Stimulated activated CD4-positive, alpha-beta T cell treated with anti-CD3 and anti-CD28 coated beads, Interleukin-12 subunit alpha, Interleukin-12 subunit beta, amount 100 ng/mL, for 48 hours (primary cell): ENCODE measurements at places on chromosomes 2 and 18.

DNA sequence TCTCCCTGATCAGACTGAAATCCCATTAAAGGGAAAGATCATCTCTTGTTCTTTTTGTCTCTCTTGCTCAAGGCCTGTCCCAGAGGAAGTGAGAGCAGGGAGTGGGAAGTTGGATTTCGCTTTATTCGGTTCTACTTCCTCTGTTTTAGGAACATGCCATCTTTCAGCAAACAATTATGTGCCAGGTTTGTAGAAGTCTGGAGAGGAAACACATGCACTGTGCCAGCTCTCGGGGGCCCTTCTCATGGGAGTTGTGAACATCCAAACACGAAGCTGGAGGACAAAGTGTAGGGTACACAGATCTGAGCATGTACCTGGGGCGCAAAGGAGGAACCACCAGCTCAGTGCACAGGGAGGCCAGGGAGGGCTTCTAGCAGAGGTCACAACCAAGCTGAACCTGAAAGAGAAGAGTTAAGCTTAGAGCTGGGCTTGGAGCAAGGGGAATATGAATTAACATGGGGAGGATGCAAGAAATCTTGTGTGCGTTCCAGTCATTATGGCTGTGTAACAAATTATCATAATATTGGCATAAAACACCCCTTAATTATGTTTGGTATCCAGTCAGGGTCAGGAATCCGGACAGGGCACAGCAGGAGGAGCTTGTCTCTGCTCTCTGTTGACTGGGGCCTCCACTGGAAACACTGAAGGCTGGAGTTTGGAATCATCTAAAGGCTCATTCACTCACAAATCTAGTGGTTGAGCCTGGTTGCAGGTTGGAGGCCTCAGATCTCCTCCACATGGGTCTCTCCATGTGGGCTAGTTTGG is 128.6 kb downstream of the ZFP36L2 start:
- DNase-seq, result no peak

- DNase-seq, result no peak
Observed at GRCh38 chr2:138029276-138029675, 65.0 kb downstream of the HNMT start.

GRCh38 chr2:65554765-65555591 is 122.6 kb upstream of the SPRED2 start:
- DNase-seq, result no peak

DNA sequence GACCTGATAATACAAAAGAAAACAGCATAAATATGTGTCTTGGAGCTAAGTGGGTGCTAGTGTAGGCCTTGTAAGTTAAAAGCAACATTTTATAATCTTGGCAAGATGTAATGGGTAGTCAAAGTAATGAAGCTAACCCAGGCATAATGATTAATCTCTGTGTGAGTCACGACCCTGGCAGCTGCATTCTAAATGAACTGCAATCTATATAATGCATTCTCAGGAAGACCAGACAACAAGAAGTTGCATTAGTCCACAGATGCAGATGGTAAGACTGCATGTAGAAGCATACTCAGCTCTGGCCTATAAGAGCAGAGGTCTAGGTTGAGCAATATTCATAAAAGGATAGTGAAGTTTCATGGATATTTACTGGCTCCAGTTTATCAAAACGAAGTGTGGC is 85.6 kb upstream of the ETAA1 start:
- DNase-seq, result no peak

DNA sequence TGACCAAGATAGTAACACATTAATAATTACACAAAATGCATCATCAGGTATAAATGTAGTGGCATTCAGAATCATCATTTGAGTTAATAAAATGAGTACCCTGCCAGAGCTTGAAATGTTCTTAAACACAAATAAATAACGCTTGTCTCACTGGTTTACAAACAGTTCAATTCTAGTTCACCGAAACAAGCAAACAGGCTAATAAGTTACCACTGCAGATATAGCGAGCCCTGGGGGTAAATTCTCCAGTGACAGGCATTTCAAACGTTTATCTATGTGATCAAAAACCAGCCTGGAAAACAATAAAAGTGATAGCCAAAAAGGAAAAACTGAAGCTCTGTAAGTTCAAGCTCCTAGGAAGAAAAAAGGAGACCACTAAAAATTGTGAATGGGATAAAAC is 152.6 kb downstream of the THADA start:
- no peak for DNase-seq

DNA sequence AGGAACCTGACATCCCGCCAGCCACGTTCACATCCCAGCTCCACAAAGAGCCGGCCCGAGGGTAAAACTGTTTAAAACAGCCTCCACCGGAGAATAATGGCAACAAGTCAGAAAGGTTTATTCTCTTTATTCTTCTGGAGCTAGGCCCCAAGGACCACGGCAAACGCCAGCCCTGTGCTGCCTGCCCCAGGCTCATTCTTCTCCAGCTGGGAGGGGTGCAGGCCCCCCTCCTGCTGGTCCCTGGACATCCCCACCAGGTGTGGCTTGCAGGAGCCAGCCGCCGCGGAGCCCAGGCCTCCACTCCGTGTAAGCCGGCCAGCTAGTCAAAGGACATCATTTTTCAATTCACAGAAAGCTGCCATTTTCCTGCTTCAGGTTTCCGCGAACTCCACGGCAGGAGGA is 65.8 kb upstream of the SALL3 start:
- DNase-seq, result no peak

- no peak for DNase-seq
Observed at GRCh38 chr2:65782996-65783650, 350.7 kb upstream of the SPRED2 start.

DNA sequence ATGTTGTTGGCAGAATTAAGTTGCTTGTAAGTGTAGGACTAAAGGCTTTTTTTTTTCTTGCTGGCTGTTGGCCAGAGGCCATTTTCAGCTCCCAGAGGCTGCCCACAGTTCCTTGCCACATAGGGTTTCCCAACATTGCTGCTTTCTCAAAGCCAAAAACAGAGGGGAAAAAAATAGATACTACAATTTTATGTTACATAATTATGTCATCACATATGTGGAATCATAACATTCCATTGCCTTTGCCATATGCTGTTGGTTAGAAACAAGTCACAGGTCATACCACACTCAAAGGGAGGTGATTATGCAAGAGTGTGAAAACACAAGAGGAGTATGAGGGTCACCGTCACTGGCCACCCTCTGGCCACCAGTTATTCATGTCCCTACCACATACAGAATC is 154.5 kb downstream of the RTN4 start:
- no peak for DNase-seq

DNA sequence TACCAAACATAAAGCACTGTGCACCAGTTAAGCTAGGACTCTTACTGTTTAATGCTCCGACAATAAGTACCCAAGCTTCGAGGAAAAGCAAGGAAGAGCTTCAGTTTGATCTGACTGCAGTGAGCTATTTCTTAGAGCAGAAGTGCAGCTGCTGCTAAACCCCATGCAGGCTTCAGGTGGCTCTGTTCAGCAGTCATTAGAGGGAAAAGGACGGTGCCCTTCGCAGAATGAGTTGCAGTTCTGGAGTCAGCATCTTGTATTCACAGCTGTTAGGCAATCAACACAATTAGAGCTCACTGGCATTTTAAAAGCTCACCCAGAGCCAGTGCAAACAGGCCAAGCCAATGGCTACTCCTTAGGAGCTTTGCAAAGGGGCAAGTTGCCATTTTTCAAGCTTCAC is 1.5 kb upstream of the CERKL start:
- DNase-seq, result no peak

- DNase-seq, result no peak
Observed at GRCh38 chr2:236180831-236181453, 12.8 kb upstream of the GBX2 start.

DNA sequence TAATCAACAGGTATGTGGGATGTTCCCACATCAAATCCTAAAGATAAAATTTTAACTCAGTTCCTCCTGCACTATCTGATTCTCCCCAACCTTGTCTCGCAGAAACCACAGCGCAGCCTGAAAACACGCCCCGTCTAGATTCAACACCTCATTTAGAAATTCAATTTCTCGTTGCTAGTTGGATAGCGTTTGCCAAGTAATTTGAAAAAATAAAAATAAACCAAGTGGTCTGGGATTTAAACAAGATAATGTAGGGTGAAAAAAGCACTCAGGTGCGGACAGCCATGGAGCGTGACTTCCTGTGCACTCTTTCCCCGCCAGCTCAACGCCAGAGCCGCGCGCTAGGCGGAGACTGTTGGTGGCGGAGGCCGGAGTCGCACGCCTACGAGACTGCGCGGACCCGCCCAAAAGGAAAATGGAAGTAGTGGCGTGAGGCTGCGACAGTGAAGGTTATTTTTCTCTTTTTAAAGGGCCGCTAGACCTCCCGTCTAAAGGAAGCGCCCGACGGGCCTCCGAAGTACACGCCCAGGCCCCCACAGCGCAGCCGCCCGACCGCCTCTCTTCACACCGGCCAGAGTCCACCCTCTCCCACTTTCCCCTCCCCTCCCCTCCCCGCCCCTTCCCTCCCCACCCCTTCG is 615 bp upstream of the CCNT2 start:
- DNase-seq, result peak; percentile 72

GRCh38 chr2:202299712-202300111 is 34.1 kb downstream of the NOP58 start:
- DNase-seq, result no peak

- DNase-seq, result no peak
Observed at GRCh38 chr18:45430041-45430440, 185.2 kb upstream of the SLC14A2 start.

DNA sequence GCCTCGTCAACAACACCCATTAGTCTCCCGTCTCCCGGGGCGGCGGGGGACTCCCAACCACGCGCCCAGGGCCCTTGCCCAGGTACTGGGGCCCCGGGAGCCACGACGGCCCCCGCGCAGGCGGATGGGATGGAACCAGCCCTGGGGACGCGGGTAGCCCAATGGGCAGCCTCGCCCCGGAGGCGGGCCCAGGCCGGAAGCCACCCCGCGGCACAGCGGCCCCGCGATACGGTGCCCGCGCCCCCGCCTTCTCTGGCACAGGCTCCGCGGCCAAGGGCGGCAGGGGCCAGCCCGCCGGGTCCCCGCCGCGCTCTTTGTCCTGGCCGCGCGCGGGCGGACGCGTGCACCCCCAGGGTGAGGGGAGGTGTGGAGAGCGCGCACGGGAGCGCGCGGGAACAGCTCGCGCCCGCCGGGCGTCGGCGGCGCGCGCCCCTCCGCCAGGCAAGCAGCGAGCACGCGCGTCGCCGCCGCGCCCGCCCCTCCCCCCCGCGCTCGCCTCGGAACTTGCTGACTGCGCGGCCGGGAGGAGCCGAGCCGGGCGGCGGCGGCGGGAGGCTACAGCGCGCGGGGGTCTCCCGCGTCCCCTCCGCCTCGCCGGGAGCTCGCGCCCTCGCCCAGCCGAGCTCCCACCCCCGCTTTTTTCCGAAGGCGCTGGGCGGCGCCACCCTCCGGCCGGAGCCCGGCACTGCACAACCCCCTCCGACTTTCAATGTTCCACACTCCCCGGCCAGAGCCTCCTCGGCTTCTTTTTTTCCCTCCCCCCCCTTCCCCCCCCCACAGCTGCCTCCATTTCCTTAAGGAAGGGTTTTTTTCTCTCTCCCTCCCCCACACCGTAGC is at the start of gene UBE2E3:
Gene UBE2E3 (plus strand): TSS at position 500 of the 837 bp plus-strand sequence. CDS start 1,438 bp downstream, outside the sequence.
- DNase-seq, result peak; percentile 66

- DNase-seq, result no peak
Observed at GRCh38 chr2:206164261-206164862, 4.7 kb downstream of the EEF1B2 start.

GRCh38 chr2:240346753-240347372 is 88.6 kb upstream of the GPC1 start:
- DNase-seq, result no peak
